ENCODE measurements at places on chromosomes 2 and 18.

- no peak for DNase-seq
Measured at GRCh38 chr2:120914839-120915521, 179.3 kb downstream of the GLI2 start.

- no peak for DNase-seq
Measured at GRCh38 chr18:2857491-2858131, 10.8 kb downstream of the EMILIN2 start.

DNA sequence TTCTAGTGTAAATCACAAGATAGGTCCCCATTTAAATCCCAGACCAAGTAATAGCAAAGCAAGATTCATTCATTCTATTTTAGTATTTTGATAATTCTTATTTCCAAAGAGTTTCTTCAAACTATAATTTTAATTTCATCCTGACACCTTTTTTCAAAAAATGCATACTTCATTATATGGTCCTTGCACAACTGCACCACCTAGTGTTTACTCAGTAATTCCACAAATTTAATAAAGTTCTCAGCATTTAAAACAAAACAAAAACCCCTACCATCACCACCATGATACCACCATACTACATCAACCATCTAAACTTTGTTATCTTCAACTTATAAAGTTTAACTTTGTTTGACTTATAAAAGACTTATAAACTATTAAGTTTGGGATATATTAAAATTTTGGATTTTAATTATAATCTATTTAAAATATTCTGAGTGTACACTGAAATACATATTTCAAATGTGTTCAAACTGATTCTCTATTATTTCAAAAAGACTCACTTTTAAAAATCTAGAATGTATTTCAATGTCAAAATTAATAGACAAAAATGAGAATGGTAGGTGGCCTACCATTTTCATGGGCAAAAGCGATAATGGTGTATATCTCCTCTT lies 44.2 kb downstream of the WDPCP start:
- no peak for DNase-seq

DNA sequence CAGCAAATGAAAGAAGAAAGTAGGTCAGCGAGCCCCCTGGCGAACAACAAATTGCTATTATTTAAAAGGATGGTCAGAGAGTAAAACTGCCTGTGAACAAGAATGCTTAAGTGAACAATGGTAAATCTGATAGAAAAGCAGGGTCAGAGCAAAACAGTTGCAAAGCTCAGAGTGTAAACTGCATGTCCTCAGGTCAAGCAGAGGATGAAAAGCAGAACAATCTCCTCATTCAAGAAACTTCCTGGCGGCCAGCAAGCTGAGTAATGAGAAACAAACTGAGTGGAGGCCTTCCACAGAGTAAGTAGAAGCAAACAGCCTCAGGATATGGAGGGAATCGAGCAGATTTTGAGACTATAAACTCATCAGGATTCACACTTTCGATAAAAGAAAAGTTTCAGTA lies 117.9 kb downstream of the PPP1R1C start:
- DNase-seq, result no peak

GRCh38 chr2:112712903-112713584 lies 7.8 kb upstream of the NT5DC4 start:
- no peak for DNase-seq

GRCh38 chr2:134212746-134213145 lies 41.1 kb upstream of the MGAT5 start:
- DNase-seq, result no peak
